ENCODE measurements at places on chromosomes 16 and 17.

GRCh38 chr17:73133911-73134649, 30.7 kb upstream of the SSTR2 start:
- DNase-seq = no peak

- no peak for DNase-seq
These were observed 103.4 kb downstream of the IRF8 start for GRCh38 chr16:86002178-86002900.

GRCh38 chr16:72561-73548, at the start of gene RHBDF1:
Gene RHBDF1 (minus strand): TSS chr16:72631. CDS start chr16:65015, 7,616 bp downstream.
- peak; percentile 18 for DNase-seq

DNA sequence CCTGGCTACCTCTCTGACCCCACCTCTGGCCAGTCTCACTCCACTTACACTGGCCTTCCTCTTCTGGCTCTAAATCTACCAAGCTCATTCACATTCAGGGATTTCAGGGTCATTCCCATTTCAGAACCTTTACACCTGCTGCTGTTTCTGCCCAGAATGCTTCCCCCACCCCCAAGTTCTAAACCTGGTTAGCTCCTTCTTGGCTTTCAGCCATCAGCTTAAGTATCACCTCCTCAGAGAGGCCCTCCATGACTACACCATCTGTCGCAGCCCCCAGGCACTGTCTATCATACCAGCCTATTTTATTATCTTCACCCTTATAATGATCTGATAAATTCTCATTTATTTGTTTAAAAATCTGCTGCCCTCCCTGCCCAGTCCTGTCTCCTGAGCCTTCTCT, 23.3 kb upstream of the NGFR start:
- no peak for DNase-seq

GRCh38 chr16:66959704-66960161, 1.3 kb upstream of the CES3 start:
- no peak for DNase-seq
